Activated naive CD8-positive, alpha-beta T cell treated with anti-CD3 and anti-CD28 coated beads, Interleukin-2, amount 50 U/mL, for 16 hours (primary cell): ENCODE measurements at places on chromosomes 4 and X.

DNA sequence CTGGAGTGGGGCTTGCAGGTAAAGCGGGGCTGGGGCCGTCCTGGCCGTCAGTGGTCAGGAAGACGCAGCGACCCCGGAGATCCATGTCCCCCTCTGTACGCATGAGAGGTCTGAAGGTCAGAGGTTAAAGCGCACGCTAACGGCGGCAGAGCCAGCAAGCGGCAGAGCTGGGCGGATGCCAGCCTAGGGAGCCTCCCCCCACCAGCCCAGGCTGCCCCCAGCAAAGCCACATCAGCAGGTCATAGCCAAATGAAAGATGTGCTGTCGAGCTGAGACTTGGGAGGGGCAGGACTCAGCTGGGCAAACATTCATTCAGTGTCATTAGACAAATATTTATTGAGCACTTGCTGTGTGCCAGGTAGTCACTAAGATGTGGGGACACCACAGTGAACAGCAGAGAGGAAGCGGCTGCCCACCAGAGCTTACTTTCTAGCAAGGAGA lies 593 bp upstream of the JAKMIP1 start:
- DNase-seq, result no peak

DNA sequence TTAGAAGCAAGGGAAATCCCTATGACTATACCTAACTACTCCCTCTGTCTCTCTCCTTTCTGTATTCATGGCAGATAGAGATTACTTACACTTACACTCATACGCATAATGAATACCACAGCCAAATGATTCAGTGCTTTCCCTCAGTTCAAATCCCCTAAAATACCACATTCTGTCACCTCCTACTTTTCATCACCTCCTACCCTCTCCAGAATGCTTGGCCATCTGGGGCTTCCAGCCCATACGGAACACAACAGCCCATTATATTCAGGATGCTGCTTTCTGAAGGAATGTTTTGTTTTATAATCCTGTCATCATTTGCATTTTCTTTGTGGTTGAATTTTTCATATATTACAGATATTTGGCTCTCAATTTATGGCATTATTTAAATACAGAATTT lies 361.6 kb downstream of the GRIA2 start:
- no peak for DNase-seq

- DNase-seq, result no peak
These were observed 307.3 kb downstream of the RAPGEF2 start for GRCh38 chr4:159410076-159410777.

GRCh38 chr4:150082241-150082640 lies 4.0 kb downstream of the DCLK2 start:
- DNase-seq, result no peak

- no peak for DNase-seq
These were observed 4.4 kb downstream of the GSPT2 start for GRCh38 chrX:51747671-51748070.
